ENCODE measurements at places on chromosomes 5 and 9.
A peak's percentile ranks its signal among the peaks of the same experiment; 100 is the strongest.

DNA sequence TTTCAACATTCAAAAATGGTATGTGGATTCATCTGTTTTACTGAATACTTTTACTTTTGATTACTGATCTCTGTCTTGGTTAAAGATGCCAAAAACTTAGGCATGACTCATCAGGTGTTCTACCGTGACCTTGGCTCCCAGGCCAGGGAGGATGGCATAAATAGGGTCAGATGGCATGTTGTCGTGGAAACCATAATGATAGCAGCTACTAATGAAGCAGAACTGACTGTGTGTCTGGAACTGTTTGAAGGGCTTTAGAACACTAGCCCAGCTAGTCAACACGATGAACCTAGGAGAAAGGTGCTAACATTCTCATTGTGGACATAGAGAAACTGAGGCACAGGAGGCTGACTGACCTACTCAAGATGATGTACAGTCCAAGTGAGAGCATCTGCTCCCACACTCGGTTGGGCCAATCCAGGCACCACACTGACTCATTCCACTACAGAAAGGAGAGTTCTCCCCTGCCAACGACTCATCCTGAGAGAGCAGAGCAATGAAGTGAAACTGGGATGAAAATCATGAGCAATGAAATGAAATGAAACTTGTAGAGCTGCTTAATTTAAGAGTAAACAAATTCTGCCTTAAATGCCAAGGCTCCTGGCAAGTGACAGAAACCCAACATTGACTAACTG lies 116.0 kb downstream of the TENT4A start:
- DNase-seq: no peak

DNA sequence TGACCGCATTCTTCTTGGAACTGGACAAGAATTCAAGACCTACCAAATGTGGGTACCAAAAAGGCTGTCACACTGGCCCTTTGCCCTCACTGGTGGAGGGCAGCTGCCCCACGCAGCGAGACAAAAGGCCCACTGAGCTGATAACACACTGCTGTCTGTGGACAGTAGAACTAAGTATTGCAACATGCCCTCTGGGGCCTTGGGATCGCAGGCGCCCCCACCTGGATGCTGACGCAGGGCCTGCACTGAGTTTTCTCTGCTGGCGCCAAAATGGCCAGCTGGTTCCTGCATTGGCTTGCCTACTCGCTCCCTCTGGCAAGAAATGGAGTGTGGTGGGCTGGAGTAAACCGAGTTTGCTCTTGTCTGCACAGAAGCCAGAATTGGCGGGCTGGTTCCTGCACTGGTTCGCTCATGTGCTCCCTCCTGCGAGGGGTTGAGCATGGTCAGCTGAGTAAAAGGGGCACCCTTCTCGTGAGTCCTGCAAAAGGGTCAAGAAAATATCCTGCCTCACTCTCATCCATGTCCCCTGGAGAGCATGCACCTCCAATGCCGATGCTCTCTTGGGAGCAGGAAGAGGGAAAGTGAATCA lies 55.7 kb downstream of the NXNL2 start:
- DNase-seq: no peak

DNA sequence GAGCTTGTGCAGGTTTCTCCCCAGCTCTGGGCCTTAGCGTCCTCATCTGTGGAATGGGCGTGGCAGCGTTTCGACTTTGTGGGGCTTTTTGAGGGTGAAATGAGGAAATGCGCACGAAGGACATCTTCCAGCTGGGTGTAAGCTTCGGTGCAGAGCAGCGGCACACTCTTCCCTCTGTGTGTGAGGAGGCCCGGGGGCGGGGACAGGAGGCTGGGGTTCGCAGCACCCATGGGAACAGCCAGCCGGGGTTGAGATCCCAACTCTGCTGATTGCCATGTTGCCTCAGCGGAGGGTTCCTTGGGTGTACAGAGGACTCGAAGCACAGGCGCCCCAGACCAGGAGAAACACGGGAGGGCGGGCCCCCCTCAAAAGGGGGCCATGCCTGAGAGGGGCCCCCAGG lies 265.6 kb downstream of the NSG2 start:
- DNase-seq: no peak

GRCh38 chr5:106720367-106720766 lies 950.4 kb downstream of the EFNA5 start:
- no peak for DNase-seq

DNA sequence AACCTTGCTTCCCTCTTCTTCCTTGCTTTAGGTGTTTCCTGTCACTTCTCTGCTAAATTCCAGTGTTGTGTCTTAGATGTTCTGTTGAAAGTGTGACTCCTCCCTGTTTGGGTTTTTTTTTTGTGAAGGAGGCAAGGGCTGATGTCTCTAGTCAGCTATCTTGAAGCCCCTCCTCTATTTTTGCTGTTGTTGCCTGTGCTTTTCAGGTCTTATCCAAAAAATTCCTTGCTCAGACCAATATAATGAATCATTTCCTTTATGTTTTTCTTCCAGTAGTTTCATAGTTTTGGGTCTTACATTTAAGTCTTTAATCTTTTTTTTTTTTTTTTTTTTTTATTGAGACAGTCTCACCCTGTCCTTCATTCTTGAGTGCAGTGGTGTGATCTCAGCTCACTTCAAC lies 22.3 kb downstream of the RIC1 start:
- DNase-seq: no peak

DNA sequence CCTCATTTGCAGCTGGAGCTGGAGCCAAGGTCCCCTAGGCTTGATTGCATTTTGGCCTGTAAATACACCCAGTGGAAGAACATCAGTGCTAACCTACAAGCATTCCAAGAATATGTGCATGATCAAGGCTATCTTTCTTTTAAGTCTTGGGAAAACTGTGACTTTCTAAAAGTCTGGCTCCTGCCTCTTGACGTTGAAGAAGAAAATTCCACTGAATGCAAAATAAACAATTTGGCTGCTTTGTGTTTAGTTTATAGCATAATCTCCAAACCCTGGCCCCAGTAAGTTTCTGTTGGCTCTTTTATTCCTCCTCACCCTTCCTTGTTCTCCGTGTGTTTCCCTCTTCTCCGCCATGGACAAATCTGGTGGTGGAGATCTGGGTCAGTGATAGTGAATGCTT lies 109.3 kb upstream of the TLE1 start:
- no peak for DNase-seq

- no peak for DNase-seq
Observed at GRCh38 chr5:38720554-38721361, 125.1 kb upstream of the OSMR start.

- no peak for DNase-seq
Observed at GRCh38 chr5:167049043-167049663, 1242.3 kb upstream of the WWC1 start.

- no peak for DNase-seq
Observed at GRCh38 chr9:134628354-134628736, 13.3 kb upstream of the COL5A1 start.

GRCh38 chr5:109199799-109200620 lies 209.8 kb downstream of the PJA2 start:
- DNase-seq: no peak

DNA sequence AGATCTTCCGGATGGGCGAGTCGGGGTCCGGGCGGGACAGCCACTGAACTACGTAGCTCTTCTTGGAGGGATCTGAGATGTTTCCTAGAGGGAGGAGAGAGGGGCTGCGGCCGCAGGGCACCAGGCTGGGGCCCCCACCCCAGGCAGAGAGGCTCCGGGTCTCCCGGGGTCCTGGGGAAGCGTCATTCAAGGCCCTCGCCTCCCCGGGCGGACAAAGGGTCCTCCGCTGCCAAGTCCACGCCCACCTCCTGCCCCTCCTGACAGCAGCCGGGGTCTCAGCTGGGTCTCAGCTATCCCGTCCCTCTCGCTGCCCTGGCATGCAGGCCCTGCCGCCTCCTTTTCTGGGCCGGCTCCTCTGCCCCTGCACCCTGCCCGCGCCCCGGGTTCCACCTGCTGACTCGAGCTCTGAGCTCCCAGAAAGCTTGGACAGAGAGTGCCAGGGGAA lies 61.5 kb downstream of the ZNF354C start:
- DNase-seq: no peak

GRCh38 chr5:43115968-43116367 lies 4.7 kb upstream of the ZNF131 start:
- no peak for DNase-seq

DNA sequence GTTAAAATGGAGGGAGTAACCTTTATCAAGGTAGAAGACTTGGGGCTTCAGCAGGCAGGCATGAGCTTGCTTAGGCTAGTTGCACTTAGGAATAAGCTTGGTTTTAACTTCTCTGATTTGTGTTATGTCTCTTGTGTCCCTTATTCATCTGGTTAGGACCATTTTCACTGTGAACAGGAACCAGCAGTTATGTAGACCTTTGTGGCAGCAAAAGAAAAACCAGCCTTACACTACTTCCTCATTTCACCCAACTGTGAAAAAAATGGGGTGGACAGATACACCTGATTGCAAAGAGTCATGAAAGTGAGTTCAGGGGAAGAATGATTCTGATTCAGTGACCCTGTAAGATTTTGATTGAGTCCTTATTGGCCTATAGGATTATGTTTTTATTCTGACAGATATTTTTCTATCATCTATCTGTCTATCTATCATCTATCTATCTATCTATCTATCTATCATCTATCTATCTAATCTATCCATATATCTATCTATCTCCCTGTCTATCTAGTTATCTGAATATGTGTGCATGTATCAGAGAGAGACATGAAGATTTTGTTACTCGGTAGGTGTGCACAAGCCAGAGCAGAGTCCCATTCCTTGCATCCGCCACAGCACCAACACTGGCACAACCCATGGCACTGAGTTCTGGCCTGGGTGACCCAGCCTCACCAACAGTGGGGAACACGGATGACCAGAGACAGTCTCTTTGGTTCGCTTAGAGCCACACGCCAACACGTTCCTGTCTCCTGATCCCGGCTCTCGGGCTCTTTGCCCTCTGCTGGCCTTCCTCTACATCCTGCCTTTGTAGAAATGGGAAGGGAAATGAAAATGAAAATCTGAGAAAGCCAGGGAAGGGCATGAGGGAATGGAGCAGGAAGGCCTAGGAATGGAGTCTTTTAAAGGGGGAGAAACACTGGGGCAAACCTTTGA lies 1.3 kb upstream of the ZNF366 start:
- no peak for DNase-seq

DNA sequence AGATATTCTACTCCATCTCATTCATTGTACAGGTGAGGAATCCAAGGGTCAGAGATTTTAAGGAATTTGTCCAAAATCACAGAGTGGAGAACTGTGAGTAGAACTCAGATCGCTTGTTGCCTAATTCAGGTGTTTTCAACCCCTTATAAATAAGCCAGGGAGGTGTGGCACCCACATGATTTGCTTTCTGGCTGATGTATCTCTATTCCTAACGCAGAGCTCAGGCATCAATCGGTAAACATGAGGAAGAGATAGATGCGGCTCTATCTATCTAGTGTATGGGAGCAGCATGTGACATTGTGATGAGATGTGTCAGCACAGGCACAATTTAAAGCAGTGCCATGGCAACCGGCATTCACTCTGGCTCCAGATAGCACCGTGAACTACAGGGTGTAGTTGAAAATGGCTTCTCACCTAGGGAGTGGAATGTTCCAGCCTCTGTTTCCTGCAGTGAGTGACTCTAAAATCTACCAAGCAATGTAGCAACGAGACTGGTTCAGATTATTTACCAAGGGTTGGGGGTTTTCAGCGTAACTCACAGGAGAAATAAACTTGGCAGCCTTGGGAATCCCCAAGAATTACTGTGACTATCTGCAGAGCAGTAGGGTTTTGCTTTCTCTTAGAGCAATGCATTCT lies 53.4 kb upstream of the SUB1 start:
- peak; percentile 60 for DNase-seq

GRCh38 chr9:136178061-136178772 lies 26.7 kb downstream of the LHX3 start:
- no peak for DNase-seq

- DNase-seq: no peak
Observed at GRCh38 chr9:33225319-33226147, 14.4 kb upstream of the SPINK4 start.

DNA sequence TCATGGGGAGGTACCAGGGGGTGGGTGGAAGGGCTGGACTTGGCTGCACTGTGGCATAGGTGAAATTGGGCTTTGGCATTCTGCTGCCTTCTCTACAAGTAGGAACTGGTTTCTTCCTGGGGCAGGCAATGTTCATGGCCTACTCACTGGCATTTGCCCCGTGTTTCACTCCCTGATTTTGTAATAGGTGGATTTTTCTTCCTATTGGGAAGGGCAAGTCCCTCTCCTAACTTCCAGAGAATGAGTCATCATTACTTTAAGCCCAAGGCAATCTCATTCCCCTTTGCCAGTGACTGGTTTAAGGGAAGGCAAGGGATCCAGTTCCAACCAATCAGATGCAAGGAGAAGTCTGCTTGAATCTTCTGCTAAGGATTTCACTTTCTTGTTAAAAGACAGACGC lies 67.9 kb upstream of the ANKRD55 start:
- no peak for DNase-seq

DNA sequence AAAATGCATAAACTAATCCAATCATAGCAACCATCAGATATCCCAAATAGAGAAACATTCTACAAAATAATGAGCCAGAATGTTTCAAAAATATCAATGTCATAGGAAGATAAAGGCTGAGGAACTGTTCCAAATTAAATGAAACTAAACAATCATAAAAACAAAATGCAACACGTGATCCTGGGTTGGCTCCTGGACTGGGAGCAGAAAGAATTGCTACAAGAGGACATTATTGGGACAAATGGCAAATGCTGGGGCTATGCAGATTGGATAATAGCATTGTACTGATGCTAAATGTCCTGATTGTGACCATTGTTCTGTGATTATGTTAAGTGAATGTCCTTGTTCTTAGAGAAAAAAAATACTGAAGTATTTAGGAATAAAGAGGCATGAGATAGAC lies 54.2 kb upstream of the AKNA start:
- no peak for DNase-seq

DNA sequence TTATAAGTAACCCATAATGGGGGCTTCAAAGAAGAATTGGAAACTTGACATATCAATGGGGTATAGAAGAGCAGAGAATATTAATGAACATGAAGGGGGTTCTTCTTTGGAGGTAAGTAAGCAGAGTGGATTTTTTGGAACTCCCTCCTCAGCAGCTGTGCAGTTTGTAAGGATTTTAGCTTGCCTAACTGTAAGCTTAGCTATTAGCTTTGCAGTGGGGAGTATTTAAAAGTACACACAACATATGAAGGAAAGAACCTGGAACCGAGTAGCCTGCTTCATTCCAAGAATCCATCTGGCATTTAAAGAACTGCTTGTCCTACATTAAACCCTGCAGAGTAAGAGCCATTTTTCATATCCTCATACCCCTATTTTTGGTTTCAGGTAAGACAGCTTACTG lies 2.2 kb upstream of the PBX3 start:
- no peak for DNase-seq

- no peak for DNase-seq
Observed at GRCh38 chr5:55234121-55234700, 803 bp upstream of the CCNO start.

DNA sequence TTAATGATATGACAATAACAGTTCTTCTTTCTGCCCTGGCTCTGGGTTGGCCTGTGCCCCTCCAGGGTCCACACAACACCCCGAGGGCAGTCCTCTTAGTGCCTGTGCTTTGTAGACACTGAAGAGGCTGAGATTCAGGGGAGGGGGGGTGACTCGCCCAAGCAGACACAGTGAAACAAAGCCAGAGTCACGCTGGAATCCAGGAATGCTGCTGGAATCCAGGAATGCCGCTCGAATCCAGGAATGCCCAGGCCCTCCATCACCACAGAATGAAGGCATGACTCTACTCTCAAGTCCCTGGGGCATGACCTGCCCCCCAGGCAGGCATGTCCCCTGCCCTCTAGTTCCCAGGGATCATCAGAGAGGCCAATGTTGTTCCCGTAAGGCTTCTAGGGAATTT lies 73.1 kb downstream of the LRSAM1 start:
- peak; percentile 55 for DNase-seq

GRCh38 chr9:126307322-126308061 lies 19.1 kb upstream of the MVB12B start:
- no peak for DNase-seq

All from T1000 (cell line).